Bronchial epithelial cell (primary cell): ENCODE measurements at places on chromosomes 5 and 9.

- no peak for DNase-seq
Observed at GRCh38 chr5:9226016-9226536, 319.8 kb downstream of the SEMA5A start.

- no peak for DNase-seq
Observed at GRCh38 chr9:137744632-137745183, 125.9 kb downstream of the EHMT1 start.

- no peak for DNase-seq
Observed at GRCh38 chr9:126953041-126953809, 38.6 kb downstream of the RALGPS1 start.

DNA sequence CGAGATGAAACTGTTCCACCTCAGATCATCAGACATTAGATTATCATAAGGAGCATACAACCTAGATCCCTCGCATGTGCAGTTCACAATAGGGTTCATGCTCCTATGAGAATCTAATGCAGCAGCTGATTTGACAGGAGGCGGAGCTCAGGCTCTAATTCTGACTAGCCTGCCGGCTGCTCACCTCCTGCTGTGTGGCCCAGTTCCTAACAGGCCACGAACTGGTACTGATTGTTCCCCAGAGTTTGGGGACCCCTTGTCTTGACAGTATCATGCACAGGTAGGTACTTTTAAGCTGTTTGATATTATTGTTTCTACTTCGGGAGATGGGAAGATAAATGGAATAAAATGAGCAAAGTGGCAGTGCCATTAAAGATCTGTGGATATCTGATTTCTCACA, 66.9 kb downstream of the ZCCHC7 start:
- DNase-seq: no peak

DNA sequence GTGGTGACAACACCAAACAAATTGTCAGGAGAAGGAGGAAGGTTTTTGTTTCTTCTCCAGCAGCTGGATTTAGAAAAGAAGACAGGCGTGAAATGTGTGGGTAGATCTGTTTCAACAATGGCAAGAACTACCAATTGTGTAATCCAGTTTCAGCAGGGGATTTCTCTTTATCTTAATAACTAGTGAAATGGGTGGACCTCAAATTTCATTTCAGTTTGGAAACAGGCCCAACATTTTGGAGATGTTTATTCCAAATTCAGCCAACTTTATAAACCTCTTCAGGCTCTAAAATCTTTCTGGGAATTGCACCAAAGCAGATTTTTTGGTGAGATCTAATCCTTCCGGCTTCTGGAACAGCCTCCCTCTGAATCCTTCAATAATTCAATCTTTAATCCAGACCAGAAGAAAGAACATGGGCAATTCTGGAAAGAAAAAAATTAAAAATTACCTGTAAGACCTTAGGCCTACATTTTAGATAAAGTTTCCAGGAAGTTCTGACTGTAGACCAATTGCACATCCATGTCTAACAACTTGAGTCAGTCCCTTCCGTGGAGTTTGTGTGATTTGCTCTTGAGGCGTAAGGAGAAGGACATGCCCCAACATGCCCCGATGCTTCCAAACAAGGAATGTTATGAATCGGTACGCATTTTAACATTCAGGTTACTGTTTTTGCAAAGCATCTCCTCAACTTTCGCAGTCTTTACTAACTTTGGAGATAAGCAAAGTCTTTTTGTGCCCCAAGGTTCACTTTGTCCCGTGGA, 423.6 kb downstream of the IRX1 start:
- peak; percentile 92 for DNase-seq
